Neural progenitor cell (in vitro differentiated cells): ENCODE measurements at places on chromosomes 16 and 17. TPM values are rescaled to one million over a fixed set of nuclear protein-coding genes. Genes with fewer than 3 reads are reported as not detected.

- no peak overlapping the region for H3K27ac ChIP-seq
- H3K4me1 ChIP-seq: no peaks in the 10 kb centered on the region
- H3K27me3 ChIP-seq: no peaks in the 10 kb centered on the region
- DNase-seq: no peak
Observed at GRCh38 chr17:50768346-50768761, 1.0 kb upstream of the ANKRD40CL start.

DNA sequence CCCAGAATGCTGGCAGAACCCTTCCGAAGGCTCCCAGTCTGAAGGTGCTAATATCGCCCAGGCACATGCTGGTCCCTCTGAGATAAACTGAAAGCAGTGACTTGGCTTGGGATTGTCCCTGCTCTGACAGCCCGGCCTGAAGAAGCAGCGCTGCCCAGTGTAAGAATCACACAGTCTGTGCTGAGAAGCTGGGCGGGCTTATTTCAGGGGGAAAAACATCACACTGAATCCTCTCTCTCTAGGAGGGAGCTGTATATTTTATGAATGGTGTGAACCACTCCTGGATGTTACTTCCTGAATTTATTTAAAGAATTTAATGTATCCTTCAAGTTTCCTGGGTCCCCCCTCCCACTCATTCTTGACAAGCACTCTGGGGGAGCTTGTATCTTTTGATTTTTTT lies 36.3 kb downstream of the GAS7 start:
- DNase-seq: no peak
- H3K36me3 ChIP-seq: no peaks in the 10 kb centered on the region
- H3K27ac ChIP-seq: no peak overlapping the region

GRCh38 chr16:61362585-61362984 lies 673.7 kb downstream of the CDH8 start:
- no peaks in the 10 kb centered on the region for H3K4me1 ChIP-seq
- no peak overlapping the region for H3K4me3 ChIP-seq
- H3K27ac ChIP-seq: no peak overlapping the region
- DNase-seq: no peak

- H3K36me3 ChIP-seq: no peaks in the 10 kb centered on the region
- H3K4me1 ChIP-seq: peaks cover 13% of the 10 kb centered on the region
- H3K27me3 ChIP-seq: no peaks in the 10 kb centered on the region
Observed at GRCh38 chr16:5875416-5875815, 777.8 kb upstream of the EEF2KMT start.

DNA sequence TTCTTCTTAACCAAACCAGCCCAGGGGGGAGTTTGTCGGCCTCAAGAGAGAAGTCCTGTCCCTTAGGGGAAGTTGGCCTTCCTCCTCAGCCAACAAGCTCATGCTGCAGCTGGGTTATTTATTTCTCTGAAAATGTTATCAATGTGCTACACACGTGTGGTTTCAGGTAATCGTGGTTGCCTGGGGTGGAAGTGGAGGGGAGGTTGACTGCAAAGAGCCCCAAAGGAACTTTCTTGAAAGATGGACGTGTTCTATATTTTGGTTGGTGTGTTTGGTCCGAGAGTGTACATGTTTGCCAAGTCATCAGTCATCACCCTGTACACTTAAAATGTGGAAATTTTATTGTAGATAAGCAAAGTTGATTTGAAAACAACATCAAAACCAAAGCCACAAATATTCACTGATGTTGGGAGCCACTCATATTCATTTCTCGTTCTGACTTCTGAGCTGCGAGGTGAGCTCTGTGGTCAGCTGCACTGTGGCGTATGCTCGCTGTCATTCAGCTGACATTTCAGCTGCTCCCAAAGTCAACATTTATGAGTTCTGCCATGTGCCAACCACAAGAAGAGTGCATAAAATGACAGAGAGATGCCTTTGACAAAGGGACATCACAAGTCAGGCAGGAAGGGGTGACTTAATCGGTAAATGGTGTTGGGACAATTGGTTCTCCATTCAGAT lies 26.5 kb upstream of the ADGRG1 start:
- peaks cover 4% of the 10 kb centered on the region for H3K27me3 ChIP-seq
- no peak overlapping the region for H3K4me3 ChIP-seq
- peaks cover 4% of the 10 kb centered on the region for H3K4me1 ChIP-seq
- no peak for DNase-seq

DNA sequence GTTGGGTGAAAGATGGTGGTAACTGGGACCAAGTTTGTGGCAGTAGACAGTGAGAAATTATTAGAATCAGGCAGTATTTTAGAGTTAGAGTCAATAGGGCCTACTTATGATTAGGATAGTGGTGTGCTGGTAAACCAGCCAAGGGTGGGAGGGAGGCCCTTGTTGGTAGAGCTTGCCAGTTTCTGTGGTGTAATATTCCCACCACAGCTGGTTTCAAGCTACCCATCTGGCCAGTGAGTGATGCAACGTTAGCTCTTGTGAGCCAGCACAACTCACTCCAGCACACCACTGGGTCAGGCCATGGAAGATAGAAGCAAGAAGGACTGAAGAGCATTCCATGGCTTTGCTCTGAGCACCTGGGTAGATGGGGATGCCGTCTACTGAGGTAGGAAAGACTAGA lies 34.9 kb downstream of the GNAO1 start:
- H3K27ac ChIP-seq: no peak overlapping the region
- no peak overlapping the region for H3K4me3 ChIP-seq
- no peaks in the 10 kb centered on the region for H3K27me3 ChIP-seq
- peaks cover 5% of the 10 kb centered on the region for H3K4me1 ChIP-seq

- no peak for DNase-seq
- peaks cover 44% of the 10 kb centered on the region for H3K4me1 ChIP-seq
- H3K36me3 ChIP-seq: no peaks in the 10 kb centered on the region
- no peak overlapping the region for H3K27ac ChIP-seq
- no peak overlapping the region for H3K4me3 ChIP-seq
Observed at GRCh38 chr17:379531-380465, 27.2 kb upstream of the RPH3AL start.

DNA sequence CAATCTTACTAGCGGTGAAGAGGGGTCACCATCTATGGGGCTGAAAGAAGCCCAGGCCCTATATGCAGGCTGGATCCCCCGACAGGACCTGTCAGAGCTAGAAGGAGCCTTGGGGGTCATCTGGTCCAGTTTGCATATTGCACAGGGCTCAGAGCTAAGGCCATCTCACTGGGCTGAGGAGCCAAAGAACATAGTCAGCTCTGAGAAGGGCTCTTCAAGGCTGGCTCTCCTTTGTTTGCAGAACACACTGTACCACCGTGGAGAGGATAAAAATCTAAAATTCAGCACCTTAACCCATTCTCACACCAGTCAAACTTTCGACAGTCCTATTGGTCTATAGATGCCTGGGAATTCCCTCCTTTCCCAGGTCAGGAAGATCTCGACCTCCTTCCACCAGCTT lies 24.2 kb downstream of the WNT3 start:
- no peak overlapping the region for H3K27ac ChIP-seq
- peaks cover 45% of the 10 kb centered on the region for H3K27me3 ChIP-seq
- H3K4me3 ChIP-seq: no peak overlapping the region
- no peaks in the 10 kb centered on the region for H3K4me1 ChIP-seq
- DNase-seq: no peak
- H3K36me3 ChIP-seq: no peaks in the 10 kb centered on the region

GRCh38 chr17:4073983-4074830 lies 68.6 kb downstream of the ZZEF1 start:
- no peaks in the 10 kb centered on the region for H3K4me1 ChIP-seq
- no peaks in the 10 kb centered on the region for H3K27me3 ChIP-seq
- no peak for DNase-seq
- no peaks in the 10 kb centered on the region for H3K36me3 ChIP-seq
- H3K27ac ChIP-seq: no peak overlapping the region

The MEIOB gene
- 1.9 and 3.7 TPM in 2 replicates for total RNA-seq

The PRR14 gene
- 3.5 and 14.6 TPM in 2 replicates for total RNA-seq

The TBKBP1 gene
- total RNA-seq: 3.0 and 21.6 TPM in 2 replicates

The PRAC2 gene
- not detected in 2 replicates for total RNA-seq

The KRTAP9-7 gene
- not detected in 2 replicates for total RNA-seq

The CISD3 gene
- total RNA-seq: 0.60 and 1.0 TPM in 2 replicates

The HS3ST6 gene
- total RNA-seq: 1.1 TPM in 1 of 2 replicates, not detected in the other

The AIPL1 gene
- total RNA-seq: 0.37 and 2.3 TPM in 2 replicates

The ADGRG3 gene
- not detected in 2 replicates for total RNA-seq
